ENCODE measurements at places on chromosomes 1 and 21.
A peak's percentile ranks its signal among the peaks of the same experiment; 100 is the strongest.

GRCh38 chr1:231139125-231139649, 22.7 kb upstream of the TRIM67 start:
- no peak for DNase-seq

DNA sequence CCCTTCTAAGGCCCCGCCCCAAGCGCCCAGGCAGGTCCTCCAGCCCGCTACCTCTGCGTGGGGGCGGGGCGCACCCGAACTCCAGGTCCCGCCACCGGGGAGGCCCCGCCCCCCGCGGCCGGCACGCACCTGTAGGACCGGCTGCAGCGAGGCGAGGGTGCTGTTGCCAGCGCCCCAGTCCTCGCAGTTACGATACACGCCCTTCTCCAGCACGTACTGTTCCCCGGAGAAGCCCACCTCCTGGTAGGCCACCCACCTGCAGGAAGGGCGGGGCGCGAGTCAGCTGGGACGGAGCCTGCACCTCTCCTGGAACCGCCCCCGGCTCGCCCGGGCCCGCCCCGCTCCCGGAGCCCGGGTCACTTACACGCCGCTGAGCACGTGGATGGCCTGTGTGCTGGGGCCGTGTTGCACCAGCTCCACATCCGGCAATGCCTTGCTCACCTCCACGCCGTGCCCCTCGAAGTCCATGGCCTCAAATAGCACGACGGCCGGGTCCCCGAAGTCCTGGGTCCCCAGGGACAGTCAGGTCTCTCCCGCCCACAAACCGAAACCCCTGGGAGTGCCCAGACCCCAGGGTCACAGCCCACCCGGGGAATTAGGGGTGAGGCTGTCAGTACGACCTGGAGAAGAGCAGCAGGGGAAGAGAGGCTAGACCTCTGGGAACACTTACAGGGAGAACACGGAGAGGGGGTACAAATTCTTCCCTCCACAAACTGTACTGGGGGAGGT, 17.3 kb downstream of the CRYBG2 start:
- DNase-seq: peak; percentile 44

- DNase-seq: peak; percentile 70
Measured at GRCh38 chr1:175319112-175319911, 126.7 kb upstream of the KIAA0040 start.

- no peak for DNase-seq
Measured at GRCh38 chr1:43052322-43052721, 93.7 kb upstream of the SLC2A1 start.

- DNase-seq: peak; percentile 92
Measured at GRCh38 chr1:118100686-118101514, 84.1 kb downstream of the SPAG17 start.

DNA sequence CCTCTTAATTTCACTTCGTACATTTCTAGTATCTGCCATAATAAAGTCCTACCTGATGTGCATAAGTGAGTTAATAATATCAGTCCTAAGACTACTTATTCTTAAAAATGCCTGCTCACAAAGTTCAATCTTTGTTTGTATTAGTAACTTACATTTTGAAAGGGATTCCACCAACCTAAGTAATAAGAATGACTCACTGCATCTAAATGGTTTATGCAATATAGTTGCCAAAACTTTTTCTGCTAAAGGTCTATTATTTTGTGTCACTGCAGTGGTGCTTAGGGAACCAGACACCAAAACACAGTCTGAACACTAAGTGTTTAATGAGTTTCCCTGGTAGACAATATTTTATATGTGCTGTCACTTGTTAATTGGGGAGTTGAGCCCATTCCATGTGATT, 1.8 kb downstream of the ZNF669 start:
- no peak for DNase-seq

- no peak for DNase-seq
Measured at GRCh38 chr1:231860221-231861088, 233.9 kb downstream of the DISC1 start.

DNA sequence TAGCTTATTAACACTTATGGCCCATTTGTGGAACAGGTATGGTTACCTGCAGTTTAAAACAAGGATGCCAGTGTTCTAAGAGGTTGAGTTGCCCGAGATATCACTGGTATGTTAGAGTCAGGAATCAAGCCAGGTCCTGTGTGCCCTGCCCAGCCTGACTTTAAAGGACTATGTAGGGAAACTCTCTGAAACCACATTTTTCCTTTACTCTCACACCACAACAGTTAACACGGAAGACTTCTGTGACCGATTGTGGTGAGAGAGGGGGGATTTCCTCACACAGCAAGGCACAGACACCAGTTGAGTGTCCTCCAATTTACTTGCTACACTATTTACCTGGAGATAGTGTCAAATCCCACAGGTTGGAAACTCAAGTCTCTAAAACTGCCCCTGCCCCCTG, 47.8 kb downstream of the UCK2 start:
- no peak for DNase-seq

GRCh38 chr21:42564561-42564971, 50.9 kb downstream of the SLC37A1 start:
- no peak for DNase-seq

DNA sequence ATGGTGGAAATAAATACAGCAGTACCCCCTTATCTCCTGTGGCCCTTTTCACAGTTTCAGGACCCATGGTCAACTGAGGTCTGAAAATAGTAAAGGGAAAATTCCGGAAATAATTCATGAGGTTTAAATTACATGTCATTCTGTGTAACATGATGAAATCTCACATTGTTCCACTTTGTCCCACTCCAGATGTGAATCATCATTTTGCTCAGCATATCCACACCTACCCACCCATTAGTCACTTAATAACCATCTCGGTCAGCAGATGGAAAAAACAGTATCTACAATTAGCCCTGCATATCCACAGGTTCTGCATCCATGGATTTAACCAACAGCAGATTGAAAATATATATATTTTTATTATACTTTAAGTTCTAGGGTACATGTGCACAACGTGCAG, 86.9 kb upstream of the GORAB start:
- no peak for DNase-seq

Measured in SHP77 (cell line).